ENCODE measurements at places on chromosomes 1 and 21.

DNA sequence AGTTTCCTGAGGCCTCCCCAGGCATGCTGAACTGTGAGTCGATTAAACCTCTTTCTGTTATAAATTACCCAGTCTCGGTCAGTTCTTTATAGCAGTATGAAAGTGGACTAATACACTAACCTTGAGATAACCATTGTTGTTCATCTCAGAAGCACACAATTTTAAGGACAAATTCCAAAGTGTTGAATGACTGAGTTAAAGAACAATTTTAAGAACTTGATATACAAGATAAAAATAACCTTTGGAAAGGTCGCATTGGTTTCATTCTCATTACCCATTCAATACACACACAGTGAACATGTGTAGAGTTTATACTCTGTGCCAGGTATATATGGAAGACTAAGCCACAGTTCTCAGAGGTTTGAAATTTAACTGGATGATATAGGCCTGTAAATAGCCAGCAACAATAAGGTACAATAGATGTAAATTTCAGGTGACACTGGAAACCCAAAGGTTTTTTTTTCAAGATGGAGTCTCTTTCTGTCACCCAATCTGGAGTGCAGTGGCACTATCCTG lies 19.1 kb upstream of the SRSF10 start:
- no peak for DNase-seq

DNA sequence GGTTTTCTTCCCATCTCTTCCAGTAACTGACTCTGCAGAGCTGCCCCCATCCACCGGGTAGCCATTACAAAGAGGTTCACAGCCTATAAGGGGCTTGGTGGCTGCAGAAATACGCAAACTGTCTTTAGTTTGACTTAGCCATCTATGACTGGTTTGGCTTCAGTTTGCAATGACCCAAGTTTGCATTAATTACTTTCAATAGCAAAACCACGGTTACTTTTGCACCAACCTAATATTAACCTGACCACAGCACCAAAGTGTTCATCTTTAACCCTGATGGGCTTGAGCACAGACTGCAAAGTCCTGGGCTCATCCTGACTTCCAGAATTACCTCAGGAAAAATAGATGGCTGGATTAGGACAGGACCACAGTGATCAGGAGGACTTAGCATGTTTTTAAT lies 2.2 kb upstream of the HAO2 start:
- no peak for DNase-seq

DNA sequence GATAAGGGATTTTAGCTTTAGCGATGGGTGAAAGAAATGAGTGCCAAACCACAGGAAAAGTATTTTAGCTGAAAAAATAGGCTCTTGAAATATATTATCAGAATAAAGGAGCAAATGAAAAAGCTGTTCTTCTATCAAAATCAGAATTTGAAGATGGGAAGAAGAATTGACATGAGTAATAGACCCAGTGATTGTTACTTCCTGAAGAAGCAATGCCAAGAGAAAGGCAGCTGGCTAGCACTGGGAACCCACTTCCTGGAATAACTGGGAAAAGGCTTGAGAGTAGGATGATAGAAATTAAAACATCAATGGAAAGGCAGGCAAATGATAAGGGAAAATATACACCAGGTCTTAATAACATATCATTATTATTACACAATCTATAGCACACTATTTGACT lies 29.9 kb upstream of the LYPLAL1 start:
- DNase-seq = no peak

GRCh38 chr1:160807247-160807646 lies 11.3 kb downstream of the LY9 start:
- no peak for DNase-seq

DNA sequence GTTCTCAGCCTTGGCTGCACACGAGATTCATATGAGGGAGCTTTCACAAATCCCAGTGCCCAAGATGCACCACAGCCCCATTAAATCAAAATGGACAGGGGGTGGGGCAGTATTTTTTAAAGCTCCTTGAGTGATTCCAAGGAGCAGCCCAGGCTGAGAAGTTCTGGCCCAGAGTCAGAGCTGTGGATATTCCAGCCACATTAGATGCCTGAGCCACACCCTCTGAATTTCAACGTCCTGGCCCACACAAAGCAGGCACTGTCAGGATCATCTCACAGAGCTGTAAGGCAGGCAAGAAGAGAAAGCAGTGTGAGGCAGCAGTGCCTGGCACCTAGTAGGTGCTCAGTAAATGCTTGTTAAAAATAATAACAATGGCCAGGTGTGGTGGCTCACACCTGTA lies 37.4 kb downstream of the PAX7 start:
- no peak for DNase-seq

DNA sequence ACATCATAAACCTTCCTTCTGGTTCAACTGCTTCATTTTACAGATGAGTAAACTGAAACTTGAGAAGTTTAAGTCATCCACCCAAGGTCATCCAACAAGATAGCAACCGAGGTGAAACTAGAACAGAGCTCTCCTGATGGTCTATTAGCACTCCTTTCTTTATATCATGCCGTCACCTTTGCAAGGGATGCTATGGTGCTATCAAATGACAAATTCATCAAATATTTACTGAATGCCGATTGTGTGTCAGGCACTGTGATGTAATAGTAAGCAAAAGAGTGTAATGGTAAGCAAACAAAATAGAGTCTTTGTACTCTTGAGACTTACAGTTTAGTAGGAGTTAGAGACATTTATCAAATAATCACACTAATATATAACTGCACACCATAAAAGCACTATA lies 14.0 kb upstream of the SGIP1 start:
- no peak for DNase-seq

GRCh38 chr1:188089461-188089860 lies 1260.7 kb downstream of the PLA2G4A start:
- no peak for DNase-seq

GRCh38 chr1:212847549-212847948 lies at the start of gene SPATA45:
SPATA45 (minus strand) TSS chr1:212847649; CDS start chr1:212836149, 11,500 bp downstream.
- DNase-seq = no peak

GRCh38 chr1:160291248-160292220 lies 6.6 kb upstream of the PEX19 start:
- DNase-seq = peak; percentile 63

GRCh38 chr1:214739621-214740238 lies 136.7 kb downstream of the CENPF start:
- DNase-seq = no peak

- no peak for DNase-seq
Observed at GRCh38 chr1:6912518-6912917, 127.3 kb downstream of the CAMTA1 start.

- DNase-seq = peak; percentile 62
Observed at GRCh38 chr1:165073185-165074007, 283.1 kb downstream of the LMX1A start.

- no peak for DNase-seq
Observed at GRCh38 chr1:40439247-40439646, 11.0 kb upstream of the ZFP69B start.

GRCh38 chr1:150543500-150544143 lies 5.6 kb upstream of the ADAMTSL4 start:
- no peak for DNase-seq

- DNase-seq = no peak
Observed at GRCh38 chr1:149844650-149845255, 54.6 kb upstream of the BOLA1 start.

DNA sequence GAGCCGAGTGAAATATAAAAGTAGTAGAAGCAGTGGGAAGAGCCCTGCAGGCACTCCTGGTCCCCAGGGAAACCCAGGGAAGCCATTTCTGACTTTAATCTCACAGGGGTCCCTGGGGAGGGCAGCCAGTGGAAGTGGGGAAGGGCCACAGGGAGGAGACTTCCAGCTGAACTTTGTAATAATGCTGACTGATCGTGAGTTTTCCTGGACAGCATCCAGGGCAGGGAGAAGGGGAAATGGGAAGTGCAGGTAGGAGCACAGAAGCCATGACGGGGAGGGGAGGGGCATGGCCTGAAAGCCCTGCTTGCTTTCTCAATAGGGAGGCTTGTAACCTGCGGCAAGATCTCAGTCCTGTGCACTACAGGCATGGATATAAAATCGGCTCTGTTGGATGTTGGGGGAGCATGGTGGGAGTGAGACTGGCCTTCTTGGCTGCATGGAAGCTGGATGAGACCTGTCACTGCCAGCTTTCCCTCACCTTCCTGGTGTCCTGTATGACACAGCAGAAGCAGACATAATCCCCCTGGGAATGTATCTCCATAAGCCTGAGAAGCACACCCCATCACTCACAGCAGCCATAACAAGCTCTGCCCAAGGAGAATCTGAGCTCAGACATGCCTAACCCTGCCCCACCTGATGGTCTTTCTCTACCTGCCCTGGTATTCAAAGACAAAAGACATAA lies 15.1 kb upstream of the MX1 start:
- DNase-seq = no peak

- no peak for DNase-seq
Observed at GRCh38 chr1:36301220-36301619, 4.9 kb upstream of the SH3D21 start.

GRCh38 chr1:84436876-84437655 lies 38.8 kb downstream of the DNASE2B start:
- DNase-seq = no peak

GRCh38 chr1:108691128-108691941 lies 775 bp upstream of the PRPF38B start:
- no peak for DNase-seq

DNA sequence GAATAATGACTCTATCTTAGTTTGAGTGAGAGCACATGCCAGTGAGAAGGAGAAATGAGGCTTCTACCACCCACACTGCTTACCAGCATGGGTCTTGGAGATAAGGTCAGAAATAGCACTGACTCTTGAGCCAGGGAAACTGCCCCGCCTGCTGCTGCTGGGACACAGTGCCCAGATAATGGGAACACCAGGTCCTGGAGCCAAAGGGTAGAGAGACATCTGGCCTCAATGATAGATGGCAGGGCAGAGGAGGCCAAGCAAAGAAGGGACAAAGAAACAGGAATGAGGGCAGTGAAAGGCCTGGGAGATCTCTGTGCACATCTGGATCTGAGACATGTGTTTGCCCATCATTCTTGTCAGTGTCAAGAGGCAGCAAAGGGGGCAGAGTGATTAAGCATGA lies 97.4 kb downstream of the MIS18A start:
- no peak for DNase-seq

Measured in ACHN (cell line).